Naive thymus-derived CD8-positive, alpha-beta T cell (primary cell): ENCODE measurements at places on chromosomes 6 and 20.

DNA sequence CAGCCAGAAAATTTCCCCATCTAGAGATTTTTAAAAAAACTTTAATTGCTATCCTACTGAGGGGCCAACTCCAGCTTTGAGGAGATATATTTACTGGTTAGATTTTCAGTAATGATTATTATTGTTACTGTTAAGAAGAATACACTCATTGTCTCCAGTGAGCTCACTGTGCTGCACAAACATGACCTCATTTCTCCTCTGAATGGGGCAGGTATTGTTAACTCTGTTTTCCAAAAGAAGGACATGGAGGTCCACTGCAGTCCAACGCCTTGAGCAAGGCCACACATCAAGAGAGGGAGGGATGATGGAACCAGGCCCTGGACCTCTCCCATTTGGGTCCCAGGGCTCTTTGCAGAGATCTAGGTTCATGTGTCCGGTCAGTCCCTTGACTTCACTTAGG, 13.9 kb upstream of the SCUBE3 start:
- no peak for DNase-seq

- no peak for DNase-seq
Measured at GRCh38 chr6:34465531-34466241, at the start of gene PACSIN1. PACSIN1 (plus strand) TSS chr6:34466076; CDS start chr6:34526306, 60,230 bp downstream.

- no peak for DNase-seq
Measured at GRCh38 chr20:56350842-56351241, 7.9 kb upstream of the FAM210B start.

GRCh38 chr6:142542704-142543233, 241.0 kb downstream of the ADGRG6 start:
- no peak for DNase-seq

- DNase-seq: no peak
Measured at GRCh38 chr20:32906200-32906599, 47.5 kb downstream of the EFCAB8 start.

GRCh38 chr20:52809003-52809402, 163.2 kb upstream of the TSHZ2 start:
- no peak for DNase-seq

GRCh38 chr6:14193524-14193923, 76.0 kb downstream of the CD83 start:
- no peak for DNase-seq

- DNase-seq: no peak
Measured at GRCh38 chr20:22688485-22688884, 104.1 kb upstream of the FOXA2 start.

GRCh38 chr6:39778581-39779255, 13.5 kb upstream of the DAAM2 start:
- DNase-seq: no peak

DNA sequence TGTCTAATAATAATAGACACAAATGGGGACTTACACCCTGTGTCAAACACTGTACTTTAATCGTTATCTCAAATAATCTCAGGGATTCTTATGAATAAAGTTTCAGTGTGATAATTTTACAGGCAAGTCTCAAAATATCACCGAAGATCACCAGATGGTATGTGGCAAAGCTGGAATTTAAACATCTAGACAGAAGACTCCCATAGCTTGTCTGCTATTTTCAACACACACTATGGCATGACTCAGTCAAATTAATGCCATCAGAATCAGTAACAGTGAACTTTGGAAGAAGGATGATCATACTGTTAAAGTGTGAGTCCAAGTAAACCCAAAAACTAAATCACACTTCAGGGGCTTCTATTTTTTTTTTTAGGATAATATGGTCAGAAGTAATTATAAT, 867.6 kb upstream of the FLRT3 start:
- no peak for DNase-seq

DNA sequence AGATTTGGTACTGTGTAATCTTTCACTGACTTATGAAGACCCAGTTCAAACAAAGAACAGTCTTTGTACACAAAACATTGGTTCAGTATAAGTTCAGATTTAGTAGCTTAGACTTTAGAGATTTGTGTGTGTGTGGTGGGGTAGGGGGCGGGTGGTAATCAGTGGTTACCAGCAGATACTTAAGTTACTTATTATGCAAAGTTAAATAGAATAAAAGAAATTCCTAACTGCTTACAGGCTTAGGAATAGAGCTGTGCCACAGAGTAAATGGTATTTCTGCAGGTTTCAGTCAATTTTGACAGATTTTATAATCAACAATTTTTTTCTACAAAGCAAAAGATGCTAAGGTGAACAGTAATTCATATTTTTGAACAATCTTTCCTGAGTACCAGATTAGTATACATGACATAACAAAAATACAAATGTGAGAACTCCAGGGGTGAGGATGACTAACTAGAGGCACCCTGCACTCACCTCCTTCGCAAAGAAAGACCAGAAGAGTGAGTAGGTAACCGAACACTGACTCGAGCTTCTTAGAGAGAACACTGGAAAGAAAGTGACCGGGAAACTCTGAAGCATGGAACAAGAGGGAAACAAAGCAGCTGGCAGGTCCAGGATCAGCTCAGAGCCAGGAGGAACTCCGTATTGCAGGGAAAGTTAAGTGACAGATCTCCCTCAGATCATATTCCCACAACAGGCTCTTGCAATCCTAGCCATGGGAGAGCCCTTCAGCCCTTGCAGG, 560.6 kb downstream of the COL12A1 start:
- DNase-seq: no peak
